ENCODE measurements at places on chromosomes 4 and X.

GRCh38 chr4:47002580-47002979 is 9.2 kb upstream of the GABRA4 start:
- DNase-seq: no peak

- no peak for DNase-seq
These were observed 42.0 kb upstream of the RBMXL3 start for GRCh38 chrX:115147220-115147619.

DNA sequence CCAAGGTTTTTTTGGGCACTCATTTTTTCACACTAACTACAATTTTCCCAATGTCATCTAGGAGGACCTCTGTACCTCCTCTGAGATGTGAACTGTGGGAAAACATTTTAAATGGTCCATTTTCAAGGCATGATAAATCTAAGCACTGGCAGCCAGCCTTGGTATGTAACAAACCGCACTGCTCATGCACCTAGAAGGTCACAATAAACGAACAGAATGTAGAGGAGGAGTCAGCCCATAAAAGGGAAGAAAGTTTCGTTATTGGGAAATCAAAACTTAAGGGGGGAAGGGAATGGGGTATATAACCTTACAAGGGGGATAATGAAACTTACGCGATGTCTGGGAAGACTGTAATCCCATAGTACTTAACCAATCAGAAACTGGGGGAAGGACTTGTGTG is 16.4 kb downstream of the COX18 start:
- no peak for DNase-seq

GRCh38 chrX:52422884-52423283 is 54.1 kb downstream of the XAGE2 start:
- DNase-seq: no peak

- DNase-seq: no peak
These were observed 1495.4 kb downstream of the RPA4 start for GRCh38 chrX:98379134-98379533.

Data from NCI-H2081 treated with DMSO at 0.1 percent for 48 hours (cell line).